ENCODE measurements at places on chromosomes 1 and 21.

DNA sequence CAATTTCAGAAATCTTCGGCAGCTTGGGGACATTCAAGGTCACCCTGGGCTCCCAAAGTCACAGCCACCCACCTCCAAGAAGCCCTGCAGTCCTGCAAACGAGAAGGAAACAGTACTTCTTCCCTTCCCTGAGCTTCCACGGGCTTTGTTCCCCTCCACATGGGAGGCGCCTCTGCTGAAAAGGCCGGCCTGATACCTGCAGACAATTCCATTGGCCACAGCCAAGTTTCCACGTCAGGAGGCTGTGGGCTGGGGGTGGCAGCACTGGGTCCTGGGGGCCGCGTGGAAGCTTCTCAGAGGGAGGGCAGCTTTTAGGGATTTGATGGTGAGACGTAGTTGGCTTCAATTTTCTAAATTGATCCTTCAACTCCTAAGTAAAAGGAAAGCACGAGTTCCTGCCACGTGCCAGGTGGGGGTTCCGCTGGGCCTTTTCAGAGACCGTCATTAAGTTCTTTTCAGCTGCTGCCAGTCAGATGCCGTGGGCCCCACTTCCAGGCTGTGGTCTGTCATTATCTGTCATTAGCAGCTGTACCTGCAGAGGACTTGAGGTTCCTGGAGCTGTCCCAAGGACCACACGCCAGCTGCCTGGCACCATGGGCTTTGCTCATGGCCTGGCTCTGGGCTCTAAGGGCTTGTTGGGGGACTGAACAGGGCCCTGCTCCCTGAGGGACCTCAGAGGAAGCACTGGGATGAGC is 98.7 kb downstream of the CRYAA start:
- no peak for DNase-seq

GRCh38 chr1:199223936-199224335 is 585.1 kb downstream of the PTPRC start:
- DNase-seq: no peak

DNA sequence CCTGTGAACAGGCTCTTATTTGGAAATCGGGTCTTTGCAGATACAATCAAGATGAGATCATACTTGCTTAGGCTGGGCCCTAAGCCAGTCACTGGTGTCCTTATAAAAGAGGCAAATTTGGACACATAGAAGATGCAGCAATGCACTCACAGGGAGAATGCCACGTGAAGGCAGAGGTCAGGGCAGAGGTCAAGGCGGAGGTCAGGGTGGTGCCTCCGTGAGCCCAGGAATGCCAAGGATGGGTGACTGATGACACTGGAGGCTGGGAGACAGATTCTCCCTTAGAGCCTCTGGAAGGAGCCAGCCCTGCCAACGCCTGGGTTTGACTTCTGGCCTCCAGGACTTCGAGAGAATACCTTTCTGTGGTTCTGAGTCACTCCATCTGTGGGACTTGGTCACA is 22.8 kb upstream of the C1orf174 start:
- DNase-seq: no peak

DNA sequence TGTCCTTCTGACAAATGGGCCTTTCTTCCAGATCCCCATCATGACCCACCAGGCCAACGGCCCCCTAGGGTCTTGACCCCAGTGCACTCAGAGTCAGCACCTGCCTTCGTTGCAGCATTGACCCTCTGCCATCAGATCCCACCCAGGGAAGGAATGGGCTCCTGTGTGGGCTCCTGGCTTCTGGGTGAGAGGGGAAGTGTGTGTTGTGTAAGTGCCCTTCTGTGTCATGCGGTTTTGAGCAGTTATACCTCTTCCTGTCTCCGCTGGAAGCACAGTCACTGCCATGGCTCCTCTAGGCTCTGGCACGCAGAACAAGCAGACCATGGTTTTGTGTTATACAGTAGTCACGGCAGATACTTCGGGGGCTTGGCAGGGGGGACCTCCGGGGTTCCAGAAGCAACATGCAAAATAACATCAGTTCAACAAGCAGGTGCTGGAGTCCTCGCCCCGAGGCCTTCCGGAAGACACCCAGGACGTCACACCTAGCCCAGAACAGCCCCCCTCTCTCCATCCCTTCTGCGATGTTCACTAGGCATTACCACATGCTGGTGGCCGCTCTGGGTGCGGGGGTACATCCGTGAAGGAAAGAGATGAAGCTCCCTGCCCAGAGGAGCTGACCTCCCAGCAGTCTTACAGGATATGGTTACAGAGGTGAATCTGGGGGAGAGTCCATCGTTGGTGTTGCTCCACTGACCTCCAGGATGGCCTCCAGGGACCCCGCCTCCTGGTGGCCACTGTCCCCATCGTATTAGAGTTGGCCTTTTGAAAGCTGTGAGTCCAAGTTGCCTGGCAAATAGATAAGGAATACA is 17.4 kb upstream of the KCNAB2 start:
- peak; percentile 28 for DNase-seq

GRCh38 chr1:74328851-74329250 is 93.7 kb downstream of the TNNI3K start:
- no peak for DNase-seq

- DNase-seq: no peak
Measured at GRCh38 chr1:151715726-151716404, 738 bp downstream of the CELF3 start.

- no peak for DNase-seq
Measured at GRCh38 chr1:48198970-48199369, 23.5 kb upstream of the SLC5A9 start.

- DNase-seq: no peak
Measured at GRCh38 chr1:197910120-197910991, 6.8 kb upstream of the LHX9 start.

- DNase-seq: no peak
Measured at GRCh38 chr1:19552291-19553010, 67.1 kb upstream of the CAPZB start.

DNA sequence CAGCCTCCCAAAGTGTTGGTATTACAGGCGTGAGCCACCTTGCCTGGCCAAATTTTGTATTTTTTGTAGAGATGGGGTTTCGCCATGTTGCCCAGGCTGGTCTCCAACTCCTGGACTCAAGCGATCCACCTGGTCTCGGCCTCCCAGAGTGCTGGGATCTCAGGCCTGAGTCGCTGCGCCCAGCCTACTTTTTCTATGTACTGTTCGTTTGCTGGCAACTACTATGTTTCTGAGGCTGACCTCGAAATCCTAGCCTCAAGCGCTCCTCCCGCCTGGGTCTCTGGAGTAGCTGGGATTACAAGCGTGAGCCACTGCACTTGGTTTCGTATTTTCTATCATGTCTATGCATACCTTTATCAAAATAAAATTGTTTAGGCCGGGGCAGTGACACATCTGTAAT is 675 bp upstream of the TEKT2 start:
- DNase-seq: no peak

DNA sequence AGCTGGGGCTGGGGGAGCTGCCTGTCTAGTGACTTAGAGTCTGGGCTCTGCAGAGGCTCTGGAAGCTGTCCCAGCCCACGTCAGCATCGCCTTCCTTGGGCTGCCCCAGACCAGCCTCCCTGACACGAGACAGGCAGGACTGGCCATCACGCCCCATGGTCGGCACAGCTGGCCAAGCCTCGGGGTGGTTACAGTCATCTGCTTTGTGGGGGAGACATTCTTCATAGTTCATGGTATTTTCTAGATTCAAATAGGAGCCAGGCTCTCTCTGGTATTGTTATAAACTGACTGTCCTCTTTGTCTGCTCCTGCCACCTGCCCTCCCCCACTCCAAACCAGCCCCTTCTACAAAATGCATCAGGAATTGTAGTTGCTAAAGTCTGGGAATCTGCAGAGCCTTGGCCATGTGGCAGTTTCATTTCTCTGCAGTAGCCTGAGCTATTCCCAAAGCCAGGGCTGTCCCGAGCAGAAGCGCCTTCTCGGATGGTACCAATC is 29.4 kb downstream of the OLFML2B start:
- no peak for DNase-seq

DNA sequence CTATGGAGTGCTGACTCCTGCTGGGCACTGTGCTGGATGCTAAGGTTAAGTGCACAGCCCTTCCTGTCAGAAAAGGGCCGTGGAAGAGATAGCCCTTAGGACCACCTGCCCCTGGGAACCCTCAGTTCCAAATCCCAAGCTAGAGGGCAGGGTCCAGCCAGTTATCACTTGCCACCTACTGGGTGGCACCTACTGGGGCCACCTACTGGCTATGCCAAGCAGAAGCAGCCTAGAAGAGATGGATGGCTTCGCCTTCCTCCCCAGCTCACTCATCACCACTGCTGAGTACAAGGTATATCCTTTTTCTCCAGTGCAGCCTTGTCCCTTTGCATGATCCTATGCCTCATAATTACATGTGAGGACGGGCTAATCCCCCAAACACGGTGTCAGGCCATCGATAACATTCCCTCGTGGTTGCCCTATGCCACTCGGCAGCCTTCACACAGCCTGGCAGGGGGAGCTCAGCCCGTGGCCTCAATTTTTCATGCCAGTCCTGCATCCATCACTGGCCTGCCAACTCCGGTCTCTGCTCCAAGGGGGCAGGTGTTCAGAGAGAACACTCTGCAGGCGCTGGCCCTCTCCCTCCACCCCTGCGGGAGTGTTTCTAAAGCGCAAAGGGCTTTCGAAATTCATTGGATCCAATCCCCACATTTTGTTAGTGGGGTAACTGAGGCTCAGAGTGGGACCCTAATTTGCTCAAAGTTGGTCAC is 49.0 kb downstream of the SYT2 start:
- DNase-seq: no peak

GRCh38 chr1:228003461-228004330 is 3.1 kb upstream of the WNT3A start:
- no peak for DNase-seq

DNA sequence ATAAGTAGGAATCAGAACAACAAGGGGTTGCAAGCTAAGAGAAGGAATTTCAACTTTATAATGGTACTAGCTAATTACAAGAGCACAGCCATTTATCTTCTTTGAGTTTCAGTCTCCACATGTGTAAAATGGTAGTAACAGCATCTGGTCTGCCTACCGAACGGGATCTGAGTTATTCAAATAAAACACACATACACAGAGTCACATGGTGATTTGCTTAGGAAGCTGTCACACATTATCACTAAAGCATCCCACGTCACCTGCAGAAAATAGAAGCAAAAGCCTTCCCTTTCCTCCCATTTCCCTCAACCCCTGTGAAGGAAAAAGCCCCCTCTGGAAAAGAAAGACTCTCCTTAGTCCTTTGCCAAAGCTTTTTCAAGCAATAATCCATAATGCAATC is 389.7 kb downstream of the OMA1 start:
- no peak for DNase-seq

DNA sequence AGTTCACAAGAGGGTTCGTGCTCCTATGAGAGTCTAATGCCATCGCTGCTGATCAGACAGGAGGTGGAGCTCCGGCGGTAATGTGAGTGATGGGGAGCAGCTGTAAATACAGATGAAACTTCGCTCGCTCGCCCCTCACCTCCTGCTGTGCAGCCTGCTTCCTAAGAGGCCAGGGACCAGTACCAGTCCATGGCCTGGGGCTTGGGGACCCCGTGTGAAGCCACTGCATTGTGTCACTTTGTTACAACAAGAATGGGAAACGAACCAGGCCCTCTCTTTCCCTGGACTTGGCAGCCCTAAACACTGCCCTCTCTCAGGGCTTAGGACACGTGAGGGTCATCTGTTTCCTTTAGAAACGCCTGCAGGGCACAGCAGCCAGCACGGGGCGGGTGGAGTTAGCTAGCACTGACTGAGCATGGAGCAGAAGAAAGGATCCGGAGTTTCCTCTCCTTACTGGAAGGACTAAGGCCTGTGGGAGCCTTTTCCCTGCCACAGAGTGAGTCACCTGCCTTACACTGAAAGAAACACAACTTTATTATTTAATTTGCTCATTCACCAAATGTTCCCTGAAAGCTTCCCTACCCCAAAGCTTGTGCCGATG is 185.2 kb upstream of the TMEM51 start:
- DNase-seq: no peak

GRCh38 chr1:185279571-185279970 is 37.5 kb downstream of the IVNS1ABP start:
- DNase-seq: no peak

DNA sequence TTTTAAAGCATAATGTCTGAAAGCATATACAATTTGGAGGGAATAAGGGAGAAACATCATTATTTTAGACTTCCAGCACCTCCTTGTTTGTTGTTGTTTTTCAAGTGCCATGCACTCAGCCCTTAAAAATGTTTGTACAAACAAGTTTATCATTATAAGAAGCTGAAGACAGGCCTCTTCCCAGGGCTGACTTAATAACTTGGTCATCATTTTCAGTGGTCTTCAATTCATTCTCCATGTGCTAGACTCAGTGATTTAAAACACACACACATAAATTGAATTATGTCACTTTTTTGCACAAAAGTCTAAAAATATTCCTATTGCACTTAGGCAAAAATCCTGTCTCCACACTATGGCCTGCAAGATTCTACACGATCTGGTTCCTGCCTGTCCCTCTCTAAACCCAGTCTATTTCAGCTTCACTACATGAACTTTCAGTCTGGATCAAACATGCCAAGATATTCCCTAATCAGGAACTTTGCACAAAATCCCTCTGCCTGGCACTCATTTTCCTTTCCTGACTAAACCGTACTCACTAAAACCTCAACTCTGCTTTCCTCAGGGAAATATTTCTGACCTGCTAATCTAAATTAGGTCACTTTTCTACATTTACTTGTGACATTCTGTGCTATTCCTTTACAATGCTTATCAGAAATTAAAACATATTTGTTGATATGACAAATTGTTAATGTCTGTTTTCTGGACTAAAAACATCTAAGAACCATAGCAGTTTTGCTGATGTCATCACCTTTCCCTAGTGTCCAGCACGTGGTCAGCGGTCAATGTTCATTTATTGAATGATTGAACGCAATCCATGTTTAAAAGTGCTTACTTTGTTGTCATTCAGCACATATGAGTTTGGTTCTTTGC is 14.8 kb upstream of the GBP5 start:
- no peak for DNase-seq

DNA sequence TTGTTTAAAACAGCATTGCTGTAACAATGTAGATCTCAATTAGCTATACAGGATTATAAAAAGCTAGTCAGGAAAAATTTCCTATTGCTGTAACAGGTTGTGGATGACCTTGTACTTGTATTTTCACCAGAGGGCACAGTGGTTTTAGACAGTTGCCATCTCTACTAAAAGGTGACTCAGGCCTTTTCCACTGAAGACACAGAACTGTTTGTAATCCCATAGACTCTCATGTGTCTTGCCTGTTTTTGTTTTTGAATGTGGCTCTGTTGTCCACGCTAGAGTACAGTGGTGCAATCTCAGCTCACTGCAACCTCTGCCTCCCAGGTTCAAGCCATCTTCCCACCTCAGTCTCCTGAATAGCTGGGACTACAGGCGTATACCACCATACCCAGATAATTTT is 5.9 kb downstream of the MTFR1L start:
- DNase-seq: no peak

- no peak for DNase-seq
Measured at GRCh38 chr1:24142546-24143534, at the start of gene IL22RA1. TSS of gene IL22RA1 (minus strand) at chr1:24143140. CDS start at chr1:24143082, 58 bp downstream.

GRCh38 chr1:163401211-163401610 is 79.5 kb downstream of the NUF2 start:
- DNase-seq: no peak

DNA sequence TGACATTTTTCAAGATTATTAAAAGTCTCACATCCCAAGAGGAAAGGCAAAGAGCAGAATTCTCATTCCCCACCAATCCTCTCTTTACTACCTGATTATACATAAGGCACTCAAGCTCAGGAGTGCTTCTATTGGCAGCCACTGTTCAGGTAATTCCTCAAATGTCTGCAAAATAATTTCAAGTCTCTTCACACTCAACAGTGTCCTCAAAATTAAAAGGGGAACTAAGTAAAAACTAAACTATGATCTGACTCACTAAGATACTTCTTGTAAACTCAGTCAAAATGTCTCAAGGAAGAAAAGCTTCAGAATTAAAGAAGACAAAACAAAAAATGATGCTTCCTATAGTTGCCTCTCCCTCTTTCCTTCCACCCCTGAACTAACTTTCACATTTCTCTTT is 135.6 kb downstream of the GPATCH2 start:
- no peak for DNase-seq

- DNase-seq: no peak
Measured at GRCh38 chr1:175167861-175168260, 24.7 kb downstream of the KIAA0040 start.

Measured in stimulated activated CD4-positive, alpha-beta T cell treated with anti-CD3 and anti-CD28 coated beads, Interleukin-15, amount 100 ng/mL, for 1 hour (primary cell).